ENCODE measurements at places on chromosomes 7 and 10.

DNA sequence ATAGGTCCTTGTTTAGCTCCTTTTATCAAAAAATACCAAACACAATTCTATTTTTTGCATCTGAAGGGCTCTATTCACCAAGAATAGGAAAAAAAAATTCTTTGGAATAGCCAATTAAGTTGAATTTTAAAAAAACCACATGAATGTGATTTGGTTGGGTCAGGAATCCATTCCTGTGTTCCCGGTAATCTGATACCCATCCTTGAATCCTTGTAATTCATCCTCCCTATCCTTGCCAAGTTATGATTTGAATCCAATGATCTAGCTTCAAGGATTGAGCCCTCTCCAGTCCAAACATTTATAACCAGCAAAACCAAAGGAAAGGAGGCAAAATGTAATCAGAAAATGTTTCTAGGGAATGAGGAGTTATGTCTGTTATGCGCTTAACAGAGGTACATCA, 86.6 kb downstream of the CFAP58 start:
- DNase-seq, result no peak

DNA sequence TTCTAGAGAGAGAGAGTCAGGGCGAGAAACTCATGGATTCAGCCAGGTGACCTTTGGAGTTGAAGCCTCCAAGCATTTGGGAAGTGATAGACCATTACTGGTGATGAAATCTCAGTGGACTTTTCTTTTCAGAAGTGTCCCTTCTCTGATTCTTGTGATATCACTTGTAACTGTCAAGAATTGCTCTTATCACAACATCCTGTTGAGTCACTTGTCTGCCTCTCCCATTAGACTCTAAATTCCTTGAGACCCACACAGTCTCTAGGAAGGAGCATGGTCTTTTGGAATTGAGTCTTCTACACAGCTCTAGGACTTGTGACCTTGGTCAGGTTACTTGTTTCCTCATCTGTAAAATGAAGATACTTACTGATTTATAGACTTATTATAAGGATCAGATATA, 81.0 kb downstream of the CFAP58 start:
- no peak for DNase-seq

DNA sequence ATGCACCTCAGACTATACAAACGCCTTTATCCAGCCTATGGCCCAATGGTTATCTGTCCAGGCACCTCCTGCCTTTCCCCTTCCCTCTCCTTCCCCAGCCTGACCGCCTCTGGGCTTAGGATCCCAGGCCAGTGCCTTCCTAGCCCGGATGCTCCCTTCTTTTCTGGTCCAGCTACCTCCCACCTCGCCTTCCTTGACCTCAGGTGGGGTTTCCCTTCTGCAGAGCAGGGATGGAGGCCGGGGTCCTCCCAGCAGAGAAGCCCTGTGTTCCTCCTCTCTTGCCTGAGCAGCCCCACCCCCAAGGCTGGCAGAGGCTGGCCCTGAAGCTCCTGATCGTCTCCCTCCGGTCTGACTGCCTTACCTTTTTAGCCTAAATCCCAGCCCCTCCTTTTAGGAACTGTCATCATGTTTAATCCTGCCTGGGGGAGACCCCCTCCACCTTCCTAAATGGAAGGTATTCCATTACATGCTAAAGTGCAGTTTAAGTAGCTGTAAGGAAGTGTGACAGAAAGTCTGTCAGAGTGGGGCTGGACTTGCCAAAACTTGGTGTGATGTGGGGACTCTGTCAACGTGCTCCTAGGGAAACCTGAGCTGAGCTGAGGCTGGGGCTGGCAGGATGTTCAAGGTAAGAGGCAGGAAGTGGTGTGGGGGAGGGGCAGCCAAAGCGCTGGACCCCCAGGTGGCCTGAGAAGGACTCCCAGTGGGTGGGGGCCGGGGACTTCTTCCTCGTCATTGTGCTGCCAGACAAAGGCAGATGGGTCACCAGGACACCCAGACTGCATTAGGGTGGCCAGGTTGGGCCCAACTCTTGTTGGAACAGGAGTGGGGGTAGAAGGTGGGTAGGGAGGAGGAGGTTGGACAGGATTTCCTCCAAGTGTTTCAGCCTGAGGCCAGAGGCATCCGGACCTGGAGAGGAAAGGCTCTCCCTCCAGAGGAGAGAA, 39.5 kb downstream of the LBX1 start:
- DNase-seq, result no peak

GRCh38 chr10:75744261-75744660, 312.8 kb downstream of the LRMDA start:
- DNase-seq, result no peak

DNA sequence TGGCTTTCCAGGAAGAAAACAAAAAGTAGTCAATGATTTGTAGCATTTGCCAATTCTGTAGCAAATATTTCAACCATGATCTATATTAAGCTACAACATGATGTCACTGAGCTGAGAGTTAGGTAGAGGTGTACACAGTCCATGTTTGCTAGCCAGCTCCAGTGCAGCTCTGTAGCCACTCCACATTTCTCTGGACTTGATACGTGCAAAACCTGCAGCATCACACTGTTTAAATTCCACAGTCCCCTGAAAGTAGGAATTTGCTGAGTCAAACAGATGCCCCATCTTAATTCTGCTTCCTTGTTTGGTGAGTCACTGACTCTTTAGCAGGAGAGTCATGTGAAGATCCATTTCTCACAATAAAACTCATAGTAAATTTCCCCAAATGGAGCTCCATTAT, 89.8 kb upstream of the LRRTM3 start:
- DNase-seq, result no peak

DNA sequence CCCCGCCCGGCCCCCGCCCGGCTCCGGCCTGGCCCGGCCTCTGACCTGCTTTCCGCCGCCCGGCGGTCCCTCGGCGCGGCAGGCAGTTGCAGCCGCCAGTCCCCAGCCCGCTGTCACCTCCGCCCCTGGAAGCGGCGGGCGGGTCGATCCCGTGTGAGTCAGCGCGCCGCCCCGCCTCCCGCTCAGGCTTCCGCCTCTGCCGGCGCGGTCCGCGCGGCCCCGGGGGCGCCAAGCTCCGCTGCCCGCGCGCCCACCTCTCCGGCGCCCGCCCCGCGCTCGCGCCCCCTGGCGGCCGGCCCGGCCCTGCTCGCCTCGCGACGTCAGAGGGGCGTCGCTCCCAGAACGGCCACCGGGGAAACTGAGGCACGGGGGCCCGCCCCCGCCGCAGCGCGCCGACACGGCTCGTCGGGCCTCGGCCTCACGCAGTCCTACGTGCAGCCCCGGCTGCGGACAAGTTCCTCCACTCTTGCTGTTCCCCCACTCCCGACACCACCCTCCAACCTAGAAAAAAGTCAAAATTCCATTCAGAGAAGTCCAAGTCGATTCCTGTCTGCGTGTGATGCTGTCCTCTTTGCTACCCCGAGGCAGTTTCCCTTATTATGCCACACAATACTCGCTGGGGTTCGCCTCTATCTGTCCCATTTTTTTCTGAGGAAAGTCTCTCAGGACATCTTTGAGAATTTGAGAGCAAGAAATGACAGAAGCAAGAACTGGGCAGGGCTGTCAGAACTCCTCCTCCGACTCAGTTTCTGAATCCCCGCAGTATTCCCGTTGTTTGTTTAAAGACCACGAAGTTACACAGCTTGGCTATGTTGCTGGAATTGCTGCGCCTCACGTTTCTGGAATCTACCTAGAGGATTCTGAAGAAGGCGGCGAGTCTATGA, at the start of gene DNMBP:
Gene DNMBP, minus strand, starts transcription at position 155 of the 884 bp plus-strand sequence. CDS start 37,823 bp downstream, outside the sequence.
- DNase-seq, result peak; percentile 49

- no peak for DNase-seq
Measured at GRCh38 chr10:16518822-16519221, 2.9 kb downstream of the C1QL3 start.

- DNase-seq, result no peak
Measured at GRCh38 chr10:72875250-72876055, 18.1 kb upstream of the OIT3 start.

GRCh38 chr7:29156907-29157452, 10.6 kb upstream of the CPVL start:
- no peak for DNase-seq

GRCh38 chr10:5159126-5159525, 25.8 kb downstream of the AKR1C8 start:
- DNase-seq, result no peak

DNA sequence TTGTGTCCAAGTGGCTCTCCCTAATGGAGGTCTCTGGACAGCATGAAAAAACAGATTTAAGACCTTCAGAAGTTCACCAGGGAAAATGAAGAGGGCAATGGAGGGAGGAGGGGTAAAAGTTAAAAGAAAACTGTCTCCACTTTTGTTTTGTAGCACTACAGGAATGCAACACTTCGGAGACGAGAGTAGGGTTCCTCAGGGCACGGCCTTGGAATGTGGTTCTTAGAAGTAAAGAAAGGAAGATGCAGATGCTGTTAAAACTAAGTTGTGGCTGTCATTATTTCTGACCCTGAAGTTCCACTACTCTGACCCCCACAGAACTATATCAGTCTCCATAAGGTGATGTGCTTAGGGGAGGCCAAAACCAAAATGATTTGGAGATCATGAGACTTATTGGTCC, 335.1 kb downstream of the XPNPEP1 start:
- DNase-seq, result no peak

- DNase-seq, result no peak
Measured at GRCh38 chr10:117736655-117737054, 194.1 kb downstream of the EMX2 start.

DNA sequence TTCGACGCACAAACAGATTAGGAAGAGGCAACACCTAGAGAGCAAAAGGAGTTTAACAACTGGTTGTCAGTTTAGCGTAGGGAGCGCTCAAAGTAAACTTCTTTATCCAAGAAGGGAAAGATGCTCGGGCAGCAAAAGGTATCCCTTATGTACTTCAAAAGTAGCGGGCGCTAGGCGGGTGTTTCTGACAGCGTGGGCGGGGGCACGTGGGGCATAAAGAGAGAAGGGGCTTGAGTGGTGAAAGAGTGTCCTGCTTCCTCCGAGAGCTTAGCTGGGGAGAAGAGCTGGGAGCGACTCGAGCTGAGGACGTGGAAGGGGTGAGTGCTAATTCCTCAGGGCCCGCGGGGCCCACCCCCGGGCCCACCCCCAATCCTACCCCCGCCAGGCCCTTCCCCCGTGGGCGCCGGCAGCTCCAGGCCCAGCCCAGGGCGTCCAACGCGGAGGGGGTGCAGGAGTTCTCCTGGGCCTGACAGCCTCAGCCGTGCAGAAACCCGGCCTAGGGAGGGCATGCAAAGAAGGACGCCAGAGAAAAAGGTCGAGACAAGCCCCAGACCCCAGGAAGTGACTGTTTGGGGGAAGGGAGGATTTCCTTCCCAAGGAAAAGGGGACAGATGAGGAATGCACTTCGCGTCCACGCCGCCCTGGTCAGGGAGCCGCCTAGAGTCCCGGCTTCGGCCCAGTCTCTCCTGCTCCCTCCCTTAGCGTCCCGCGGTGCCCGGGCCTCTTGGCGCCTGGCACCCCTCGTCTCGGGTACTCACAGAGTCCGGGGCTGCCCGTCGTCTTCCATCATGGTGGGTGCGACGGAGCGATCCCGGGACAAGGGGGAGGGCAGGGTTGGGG, 868 bp downstream of the TIAL1 start:
- DNase-seq, result peak; percentile 54

- DNase-seq, result no peak
Measured at GRCh38 chr10:113444766-113445365, 108.0 kb upstream of the HABP2 start.

GRCh38 chr10:111648046-111648445, 535.5 kb downstream of the GPAM start:
- DNase-seq, result no peak

DNA sequence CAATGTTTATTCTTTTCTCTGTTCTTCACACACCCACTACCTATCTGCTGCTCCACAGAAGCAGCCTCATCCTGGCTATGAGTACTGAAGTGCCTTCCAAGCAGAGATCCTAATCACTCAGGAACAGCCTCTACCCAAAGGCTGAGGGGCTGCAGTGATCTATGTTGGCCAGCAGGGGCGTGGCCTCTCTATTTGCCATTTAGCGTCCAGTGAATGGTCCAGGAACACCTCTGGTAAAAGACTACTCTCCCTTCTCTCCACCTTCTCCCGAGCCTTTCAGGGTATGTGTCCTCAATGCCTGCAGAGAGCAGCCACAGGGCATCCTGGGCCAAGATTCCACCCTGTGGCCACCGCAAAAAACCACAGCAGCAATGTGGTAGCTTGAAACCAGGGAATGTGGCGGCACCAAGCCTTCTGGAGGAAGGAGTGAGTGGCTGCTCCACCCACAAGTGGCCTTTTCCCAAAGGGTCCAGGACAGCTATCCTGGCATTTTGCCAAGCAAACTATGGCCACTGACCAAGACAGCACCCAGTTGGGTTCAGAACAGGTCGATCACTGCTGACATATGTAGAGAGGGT, 70.9 kb downstream of the SYPL1 start:
- no peak for DNase-seq

DNA sequence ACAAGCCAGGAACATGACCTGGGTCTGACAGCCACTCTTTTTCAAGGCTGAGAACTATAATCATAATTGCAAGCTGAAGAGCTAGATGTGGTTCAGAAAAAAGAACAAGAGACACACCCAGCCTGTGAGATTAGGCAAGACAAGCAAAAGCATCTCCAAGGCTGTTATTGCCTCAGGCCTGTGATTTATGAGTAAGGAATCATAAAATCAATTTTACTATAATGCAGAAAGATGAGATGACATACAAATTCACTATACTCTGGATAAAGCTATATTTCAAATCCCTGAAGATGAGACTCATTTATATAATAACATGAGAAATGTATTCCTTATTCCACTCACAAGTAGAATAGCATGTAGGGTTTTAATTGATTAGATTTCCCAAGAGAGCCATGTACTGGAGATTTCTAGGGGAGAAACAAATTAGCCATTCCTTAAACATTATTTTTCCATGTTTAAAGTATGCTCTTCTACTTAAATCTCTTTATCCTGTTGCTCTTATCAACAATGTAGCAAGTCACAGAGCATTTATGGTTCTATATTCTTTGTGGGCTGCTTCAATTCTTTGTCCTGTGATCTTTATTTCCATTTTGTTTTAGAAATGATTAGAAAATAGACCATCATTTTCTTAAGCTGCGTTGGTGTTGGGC, 47.4 kb downstream of the FHIP2A start:
- DNase-seq, result no peak

DNA sequence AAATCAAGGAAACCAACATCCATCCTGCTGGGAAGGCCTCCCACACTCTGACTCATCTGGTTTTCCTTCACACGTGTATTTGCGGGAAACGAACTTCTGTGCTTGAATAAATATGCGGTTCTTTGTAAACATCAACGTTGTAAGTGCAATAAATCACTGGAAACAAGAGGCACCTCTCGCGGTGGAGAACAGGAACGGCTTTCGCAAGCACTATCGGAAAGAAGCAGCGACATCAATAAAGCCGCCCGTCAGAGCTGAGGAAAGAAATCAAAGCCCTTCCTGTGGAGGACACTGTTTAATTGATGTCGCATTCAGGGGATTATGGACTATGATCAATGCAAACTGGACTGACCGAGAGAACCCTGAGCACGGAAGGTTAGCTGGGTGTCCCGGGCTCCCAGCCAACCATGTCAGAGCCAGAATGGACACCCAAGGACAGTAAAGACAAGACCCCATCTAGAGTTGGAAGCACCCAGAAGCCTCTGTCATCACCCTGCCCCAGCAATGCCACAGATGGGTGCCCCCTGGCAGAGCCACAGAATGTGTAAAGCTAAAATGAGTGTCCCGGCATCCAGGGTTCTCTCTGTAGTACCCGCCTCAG, 37.6 kb downstream of the OAT start:
- DNase-seq, result no peak

Measured in activated CD8-positive, alpha-beta memory T cell treated with anti-CD3 and anti-CD28 coated beads for 48 hours (primary cell).